ENCODE measurements at places on chromosomes 4 and X.

DNA sequence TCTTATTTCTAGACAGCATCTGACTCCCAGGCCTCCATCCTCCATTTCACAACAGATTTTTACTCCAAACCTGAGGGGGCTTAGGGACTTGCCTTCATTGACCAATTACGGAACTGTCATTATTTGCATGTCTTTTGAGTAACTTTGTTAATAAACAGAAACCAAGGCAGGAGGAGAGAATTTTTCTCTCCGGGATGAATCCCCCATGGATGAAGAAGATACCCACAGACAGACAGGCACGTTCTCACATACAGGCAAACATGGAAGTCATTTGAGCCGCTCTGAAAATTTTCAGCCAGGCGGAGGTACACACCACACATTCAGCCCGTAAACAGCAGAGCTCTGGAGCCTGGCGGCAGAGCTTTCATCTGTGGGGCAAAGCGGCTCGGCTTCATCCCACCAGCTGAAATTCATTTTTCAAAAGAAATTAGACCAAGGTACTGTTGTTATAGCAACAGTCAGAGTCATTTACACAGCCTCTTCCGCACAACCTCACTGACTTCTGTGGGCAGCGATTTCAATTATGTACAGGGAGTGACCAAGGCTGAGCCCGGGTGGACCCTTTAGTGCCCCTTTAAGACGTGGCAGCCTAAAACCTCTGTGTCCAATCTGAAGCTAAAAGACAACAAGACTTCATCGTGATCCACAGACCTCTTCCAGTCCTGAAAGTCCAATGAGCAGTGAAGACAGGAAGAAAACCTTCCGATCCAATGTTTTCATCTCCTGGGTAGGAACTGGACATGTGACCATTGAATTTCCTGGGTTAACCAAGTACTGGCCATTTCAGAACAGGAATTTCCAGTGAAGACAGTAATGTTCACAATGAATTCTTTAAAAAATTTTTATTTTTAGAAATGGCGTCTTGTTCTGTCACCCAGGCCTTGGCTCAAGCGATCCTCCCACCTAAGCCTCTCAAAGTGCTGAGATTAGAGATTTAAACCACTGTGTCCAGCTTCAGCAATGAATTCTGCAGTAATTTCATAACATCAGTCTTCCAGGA, 237.0 kb downstream of the MGST2 start:
- DNase-seq = no peak

DNA sequence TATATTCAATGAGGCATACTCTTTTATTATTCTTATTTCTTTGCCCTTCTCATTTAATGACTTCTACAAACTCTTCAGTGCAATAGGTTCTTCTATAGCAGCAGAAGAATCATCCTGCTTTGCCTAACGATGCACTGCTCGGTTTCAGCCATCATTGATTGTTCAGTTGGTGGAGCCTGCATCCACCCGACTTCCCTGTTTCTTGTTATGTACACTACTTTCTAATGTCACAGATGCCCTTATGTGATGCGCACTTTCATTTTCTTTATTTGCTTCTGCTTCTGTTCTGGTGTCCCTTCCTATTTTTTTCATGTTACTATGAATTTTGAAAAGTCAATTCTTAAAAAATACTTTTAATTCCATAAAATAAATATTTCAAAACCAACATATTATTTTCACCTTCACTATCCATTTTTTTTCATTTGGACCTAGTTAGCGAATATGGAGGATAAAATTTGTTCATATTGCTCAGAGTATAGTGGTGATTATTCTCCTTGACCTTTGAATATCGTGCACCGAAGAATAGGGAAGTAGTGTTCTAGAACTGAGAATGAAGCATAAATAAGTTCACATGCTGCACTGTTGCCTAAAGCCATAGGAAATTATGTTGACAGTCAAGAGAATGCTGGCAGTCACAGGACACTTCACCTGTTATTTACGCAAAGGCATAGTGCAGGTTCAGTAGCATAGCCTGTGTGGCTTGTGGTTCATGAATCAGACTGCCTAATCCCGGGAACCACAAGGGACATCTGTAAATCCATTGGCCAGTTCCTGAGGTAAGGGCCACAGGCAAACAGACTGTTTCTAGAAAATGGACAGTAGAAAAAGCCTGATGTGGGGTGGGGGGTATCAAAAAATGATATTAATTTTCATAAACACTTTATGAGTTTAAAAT, 21.3 kb upstream of the SFRP2 start:
- DNase-seq = no peak

DNA sequence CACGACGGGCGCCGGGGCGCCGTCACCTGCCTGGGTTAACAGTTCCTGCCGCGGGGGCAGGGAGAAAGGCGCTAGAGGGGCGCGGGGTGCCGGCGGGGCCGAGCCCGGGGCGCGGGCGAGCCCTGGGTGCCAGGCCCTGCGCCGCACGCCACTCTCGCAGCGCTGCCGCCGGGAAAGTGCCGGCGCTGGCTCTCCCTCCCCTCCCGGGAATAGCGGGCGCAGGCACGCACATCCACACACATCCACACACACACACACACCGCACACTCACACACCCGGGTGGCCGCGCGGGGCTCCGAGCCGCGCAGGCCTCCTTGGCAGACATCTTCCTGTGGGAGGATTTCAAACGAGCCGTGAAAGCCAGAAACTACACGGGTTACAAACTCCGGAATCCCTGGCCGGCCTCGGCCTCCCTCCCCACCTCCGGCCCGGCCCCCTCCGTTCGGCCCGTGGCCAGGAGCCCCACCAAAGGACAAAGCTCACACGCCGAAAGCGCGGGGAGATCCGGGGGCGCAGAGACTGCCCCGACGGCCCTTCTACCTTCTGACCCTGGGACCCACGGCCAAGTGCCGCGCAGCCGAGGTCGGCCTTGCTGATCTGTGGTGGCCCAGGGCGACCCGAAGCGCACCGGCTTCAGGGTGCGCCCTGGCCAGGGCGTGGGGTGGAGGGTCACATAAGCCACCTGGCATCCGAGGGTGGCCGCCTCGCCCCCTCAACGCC, 92.3 kb downstream of the BCOR start:
- DNase-seq = no peak

- DNase-seq = no peak
Observed at GRCh38 chr4:32455231-32455630, 1735.1 kb downstream of the PCDH7 start.

DNA sequence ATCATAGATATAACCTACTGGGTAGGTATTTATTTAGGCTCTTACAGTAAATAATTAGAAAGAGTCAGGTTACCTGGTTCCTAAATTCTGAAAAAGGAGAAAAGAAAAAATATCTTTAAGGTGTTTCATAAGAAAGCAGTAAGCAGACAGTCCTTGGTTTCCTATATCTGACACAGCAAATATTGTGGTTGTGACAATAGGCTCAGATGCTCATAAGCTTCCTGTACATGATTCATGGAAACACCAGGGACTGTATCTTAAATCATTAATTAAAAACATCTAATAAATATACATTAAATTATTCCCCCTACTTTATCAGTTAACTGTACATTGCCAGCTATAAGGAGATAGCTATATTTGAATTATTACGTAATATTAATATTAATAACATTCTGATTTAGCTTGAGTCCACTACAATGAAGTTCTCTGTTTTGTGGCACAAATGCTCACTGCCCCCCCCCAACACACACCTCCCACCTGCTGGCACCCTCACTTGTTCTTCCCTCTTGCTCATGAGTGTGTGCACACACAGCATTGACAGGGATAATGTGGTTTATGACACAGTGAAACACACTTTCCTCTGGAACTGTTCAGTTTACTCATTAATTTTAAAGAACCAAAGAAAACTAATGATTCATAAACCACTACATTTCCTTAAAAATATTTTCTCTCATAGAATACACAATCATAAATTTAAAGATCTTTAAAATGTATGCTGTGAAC, 187.4 kb downstream of the NR3C2 start:
- DNase-seq = no peak

- no peak for DNase-seq
Observed at GRCh38 chr4:173411106-173411693, 12.3 kb upstream of the SCRG1 start.

DNA sequence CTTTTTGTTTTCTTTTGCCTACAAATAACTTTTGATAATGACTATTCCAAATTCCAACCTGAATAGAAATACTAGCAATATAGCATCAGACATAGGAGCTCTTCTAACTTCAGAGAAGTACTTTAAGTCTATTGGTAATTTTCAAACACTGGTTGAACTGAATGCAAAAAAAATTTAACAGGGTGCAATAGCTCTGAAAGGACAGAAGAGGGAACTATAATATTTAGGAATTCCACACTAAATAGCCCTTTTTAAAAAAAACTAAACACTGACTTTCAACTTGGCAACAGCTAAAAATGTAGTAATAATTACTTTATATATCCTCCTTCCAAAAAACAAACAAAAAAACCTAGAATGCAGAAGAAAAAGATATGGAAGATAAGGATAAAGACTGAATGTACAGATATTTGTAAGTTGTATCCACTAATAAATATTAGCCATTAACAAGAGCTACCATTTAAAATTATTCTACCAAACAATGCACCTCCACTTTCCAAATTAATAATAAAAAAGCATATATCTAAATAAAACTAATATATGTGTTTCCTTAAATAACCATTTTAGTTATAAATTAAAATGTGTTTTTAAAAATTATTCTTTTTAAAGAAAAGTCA, 81.4 kb downstream of the FBXW7 start:
- no peak for DNase-seq

GRCh38 chrX:115344885-115345614, 55.5 kb downstream of the LUZP4 start:
- peak; percentile 96 for DNase-seq

DNA sequence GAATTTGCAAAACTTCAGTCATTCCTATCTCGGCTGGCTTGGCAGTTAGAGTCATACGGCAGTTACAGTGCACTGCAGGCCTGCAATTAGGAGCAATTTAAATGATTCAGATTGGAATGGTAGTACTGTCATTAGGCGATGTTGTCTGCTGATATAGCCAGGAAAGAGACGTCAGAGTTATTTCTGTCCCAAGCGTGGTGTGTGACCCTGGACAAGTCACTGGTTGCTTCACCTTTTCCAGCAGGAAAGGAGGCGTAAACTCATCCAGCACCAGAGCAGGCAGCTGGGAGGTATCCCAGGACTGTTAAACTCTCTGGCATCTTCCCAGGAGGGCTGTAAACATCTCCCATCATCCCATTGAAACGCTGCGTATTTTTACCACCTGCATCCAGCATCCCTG, 836 bp upstream of the LNX1 start:
- no peak for DNase-seq

DNA sequence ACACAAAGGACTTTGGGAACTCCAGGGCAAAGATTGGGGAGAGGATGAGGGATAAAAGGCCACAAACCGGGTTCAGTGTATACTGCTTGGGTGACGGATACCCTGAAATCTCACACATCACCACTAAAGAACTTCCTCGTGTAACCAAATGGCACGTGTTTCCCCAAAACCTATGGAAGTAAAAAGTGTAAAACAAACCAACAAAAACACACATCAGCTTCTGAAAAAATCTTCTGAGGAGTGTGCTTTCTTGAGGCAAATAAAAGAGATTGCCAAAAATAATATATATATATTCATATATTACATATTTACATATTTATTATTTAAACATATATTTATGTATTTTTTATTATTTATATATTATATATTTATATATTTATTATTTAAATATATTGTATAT, 3.9 kb downstream of the P2RY8 start:
- no peak for DNase-seq

- no peak for DNase-seq
Observed at GRCh38 chrX:53379747-53380146, 42.7 kb downstream of the SMC1A start.

DNA sequence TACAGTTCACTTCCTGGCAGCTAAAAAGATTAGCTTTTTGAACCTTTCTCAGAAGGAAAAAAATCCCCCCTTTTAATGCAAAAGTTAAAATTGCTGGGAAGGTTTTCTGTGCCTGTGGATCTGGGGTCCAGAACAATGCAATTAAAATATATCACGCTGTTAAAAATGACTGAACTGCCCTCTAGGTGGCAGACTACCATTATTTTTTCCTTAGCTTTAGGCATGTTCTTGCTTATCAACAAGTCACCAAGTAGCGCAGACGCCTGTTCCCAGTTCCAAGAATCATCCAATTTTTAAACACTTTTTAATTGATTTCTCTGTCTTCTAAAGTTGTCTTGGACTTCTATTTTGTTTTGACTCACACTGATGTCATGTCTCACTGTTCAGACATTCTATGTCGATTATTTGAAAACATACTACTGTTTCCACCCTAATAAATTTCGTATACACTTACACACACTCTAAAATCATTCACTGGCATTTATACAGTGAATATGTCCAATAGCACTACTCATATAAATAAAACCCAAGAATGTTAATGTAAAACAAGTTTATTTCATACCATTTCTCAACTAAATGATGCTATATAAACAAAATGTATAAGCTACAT, 661.6 kb downstream of the RAPGEF2 start:
- no peak for DNase-seq

- no peak for DNase-seq
Observed at GRCh38 chrX:31272472-31272775, 200.6 kb upstream of the FTHL17 start.

DNA sequence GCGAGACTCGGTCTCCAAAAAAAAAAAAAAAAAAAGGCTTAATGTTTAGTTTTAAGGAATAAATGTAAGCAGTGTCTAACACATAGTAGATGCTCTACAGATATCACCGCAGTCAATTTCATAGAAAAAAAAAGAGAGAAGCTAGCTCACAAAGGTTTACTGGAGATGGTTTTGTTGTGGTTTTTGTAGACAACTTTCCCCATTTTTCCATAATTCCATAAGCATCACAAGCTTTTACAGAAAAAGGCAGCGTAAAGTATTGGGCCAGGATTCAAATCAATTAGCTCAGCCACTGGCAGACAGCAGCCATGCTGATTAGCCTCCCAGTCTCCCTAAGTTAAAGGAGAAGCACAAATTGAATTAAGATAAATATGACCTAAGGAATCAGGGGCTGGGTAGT, 1.5 kb downstream of the GRSF1 start:
- DNase-seq = no peak

GRCh38 chr4:183260491-183261151, 59.5 kb downstream of the CLDN22 start:
- no peak for DNase-seq

GRCh38 chr4:74055498-74055897, 17.0 kb upstream of the CXCL3 start:
- DNase-seq = no peak

- DNase-seq = no peak
Observed at GRCh38 chrX:101263766-101264165, 27.4 kb downstream of the TAF7L start.

GRCh38 chrX:138748480-138748879, 37.0 kb upstream of the FGF13 start:
- no peak for DNase-seq

GRCh38 chr4:114866901-114867670, 246.3 kb downstream of the NDST4 start:
- DNase-seq = no peak

DNA sequence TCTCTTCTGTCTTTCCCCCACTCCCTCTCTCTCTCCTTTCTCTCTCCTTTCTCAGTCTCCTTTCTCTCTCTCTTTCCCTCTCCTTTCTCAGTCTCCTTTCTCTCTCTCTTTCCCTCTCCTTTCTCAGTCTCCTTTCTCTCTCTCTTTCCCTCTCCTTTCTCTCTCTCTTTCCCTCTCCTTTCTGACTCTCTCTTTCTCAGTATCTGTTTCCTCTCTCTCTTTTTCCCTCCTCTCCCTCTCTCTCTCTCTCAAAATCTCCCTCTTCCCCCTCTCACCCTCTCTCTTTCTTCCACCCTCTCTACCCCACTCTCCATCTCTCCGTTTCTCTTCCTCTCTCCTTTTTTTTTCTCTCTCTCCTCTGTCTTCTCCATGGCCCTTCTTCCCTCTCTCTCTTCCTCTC, 258.8 kb downstream of the ASMT start:
- DNase-seq = no peak

Data from posterior vena cava (tissue), 2 donors.